ENCODE measurements at places on chromosomes 13 and 19. TPM values are rescaled to one million over a fixed set of nuclear protein-coding genes. Genes with fewer than 3 reads are reported as not detected.

DNA sequence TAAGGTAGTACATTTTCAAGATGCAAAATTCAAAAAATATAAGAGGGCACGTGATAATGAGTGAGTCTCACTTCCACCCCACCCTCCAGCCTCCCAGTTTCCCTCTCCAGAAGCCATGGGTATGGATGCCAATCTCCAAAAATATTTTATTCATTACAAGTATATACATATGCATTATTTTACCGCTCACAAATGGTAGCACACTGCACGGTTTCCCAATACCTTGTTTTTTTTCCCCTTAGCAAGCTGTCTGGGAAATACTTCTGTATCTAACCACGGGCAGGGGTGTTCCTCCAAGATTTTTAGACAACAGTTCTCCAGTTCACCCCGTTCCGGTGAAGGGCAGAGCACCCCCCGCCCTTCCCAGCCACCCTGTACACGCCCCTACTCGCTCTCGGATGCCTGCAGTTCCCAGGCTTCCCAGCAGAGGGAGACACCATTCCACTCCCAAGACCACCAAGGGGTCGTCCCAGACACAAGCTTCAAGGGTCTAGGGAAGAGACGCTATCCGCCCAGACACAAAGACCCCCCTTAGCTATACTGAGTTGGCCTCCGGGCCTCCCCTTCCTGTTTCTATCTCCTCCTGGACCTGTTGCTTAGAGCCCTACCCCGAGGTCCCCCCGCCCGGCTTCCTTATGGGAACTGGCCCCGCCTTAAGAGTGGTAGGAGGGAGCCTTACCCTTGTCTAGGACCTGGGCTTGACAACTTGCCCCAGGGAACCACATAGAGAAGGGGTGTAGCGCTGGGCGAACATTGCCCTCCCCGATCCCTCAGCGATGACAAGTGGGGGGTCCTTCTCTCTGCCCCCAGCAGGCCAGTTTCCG, 1.1 kb upstream of the FXYD3 start:
- no peaks in the 10 kb centered on the region for H3K36me3 ChIP-seq
- peak overlapping the region; percentile 56 for H3K4me3 ChIP-seq
- no peaks in the 10 kb centered on the region for H3K27me3 ChIP-seq
- peak; percentile 61 for DNase-seq
- H3K27ac ChIP-seq = peak overlapping the region; percentile 79
- H3K4me1 ChIP-seq = peaks cover 3% of the 10 kb centered on the region

- H3K4me1 ChIP-seq = peaks cover 3% of the 10 kb centered on the region
- H3K27ac ChIP-seq = no peak overlapping the region
- H3K36me3 ChIP-seq = no peaks in the 10 kb centered on the region
- H3K27me3 ChIP-seq = no peaks in the 10 kb centered on the region
- no peak for DNase-seq
- H3K4me3 ChIP-seq = no peak overlapping the region
Measured at GRCh38 chr19:17780781-17781180, 14.2 kb upstream of the B3GNT3 start.

DNA sequence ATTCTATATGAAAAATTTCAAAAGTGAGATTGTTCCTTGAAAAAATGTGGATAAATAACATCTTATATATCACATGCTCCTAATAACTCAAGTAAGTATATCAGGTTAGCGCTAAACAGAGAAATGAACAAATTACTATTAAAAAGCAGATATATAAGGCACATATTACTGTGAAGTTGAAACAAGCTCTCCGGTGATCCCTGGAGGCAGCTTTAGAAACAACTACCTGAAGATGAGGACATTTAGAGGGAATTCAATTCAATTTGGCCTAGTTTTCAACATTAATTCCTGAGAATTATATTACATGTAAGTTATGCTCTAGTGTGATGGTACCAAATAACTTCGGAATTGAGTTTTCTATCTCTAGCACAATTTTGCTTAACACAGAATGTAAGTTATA, 1373.6 kb upstream of the SPRY2 start:
- no peaks in the 10 kb centered on the region for H3K36me3 ChIP-seq
- no peak for DNase-seq
- H3K27ac ChIP-seq = no peak overlapping the region

GPR108 gene
- 92.1 TPM for total RNA-seq

DNA sequence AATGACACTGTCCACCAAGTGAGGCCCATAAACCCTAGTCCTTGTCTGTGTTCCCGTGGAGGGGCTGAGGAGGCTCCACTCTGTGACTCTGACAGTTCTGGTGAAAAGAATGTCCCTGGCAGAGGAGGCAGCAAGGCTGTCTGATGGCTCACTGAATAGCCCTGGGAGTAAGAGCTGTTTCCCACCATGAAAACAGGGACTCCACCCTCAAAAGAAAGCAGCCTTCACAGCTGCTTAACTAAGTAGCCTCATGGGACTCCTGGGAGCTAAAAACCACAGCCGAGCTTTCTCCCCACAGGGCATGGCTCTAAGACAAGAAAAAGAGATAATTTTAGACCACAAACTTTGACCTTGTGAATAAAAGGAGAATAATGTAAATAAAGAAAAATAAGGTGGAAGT, 135.1 kb upstream of the FRY start:
- no peak overlapping the region for H3K4me3 ChIP-seq
- DNase-seq = no peak
- no peak overlapping the region for H3K27ac ChIP-seq
- no peaks in the 10 kb centered on the region for H3K27me3 ChIP-seq

GRCh38 chr13:21078501-21078900, 17.1 kb upstream of the LATS2 start:
- no peaks in the 10 kb centered on the region for H3K27me3 ChIP-seq
- no peaks in the 10 kb centered on the region for H3K4me1 ChIP-seq
- no peak overlapping the region for H3K4me3 ChIP-seq
- no peak for DNase-seq

TMEM221 gene
- total RNA-seq = not detected

- no peak overlapping the region for H3K4me3 ChIP-seq
- H3K36me3 ChIP-seq = no peaks in the 10 kb centered on the region
- DNase-seq = no peak
- no peaks in the 10 kb centered on the region for H3K27me3 ChIP-seq
- no peak overlapping the region for H3K27ac ChIP-seq
- H3K4me1 ChIP-seq = no peaks in the 10 kb centered on the region
Measured at GRCh38 chr13:19567820-19568534, 6.6 kb upstream of the TPTE2 start.

- H3K4me1 ChIP-seq = no peaks in the 10 kb centered on the region
- H3K27ac ChIP-seq = no peak overlapping the region
- no peaks in the 10 kb centered on the region for H3K27me3 ChIP-seq
- DNase-seq = no peak
- H3K36me3 ChIP-seq = no peaks in the 10 kb centered on the region
Measured at GRCh38 chr13:52737965-52738364, 1.7 kb downstream of the CNMD start.

GRCh38 chr19:53389571-53389970, 5.4 kb upstream of the ZNF765 start:
- no peaks in the 10 kb centered on the region for H3K27me3 ChIP-seq
- H3K36me3 ChIP-seq = no peaks in the 10 kb centered on the region
- H3K27ac ChIP-seq = no peak overlapping the region

LRRC25 gene
- total RNA-seq = 3.9 TPM

- H3K4me1 ChIP-seq = no peaks in the 10 kb centered on the region
- H3K36me3 ChIP-seq = no peaks in the 10 kb centered on the region
- no peaks in the 10 kb centered on the region for H3K27me3 ChIP-seq
- H3K27ac ChIP-seq = no peak overlapping the region
- no peak overlapping the region for H3K4me3 ChIP-seq
Measured at GRCh38 chr13:106981051-106981450, 413.1 kb upstream of the ARGLU1 start.

- H3K27ac ChIP-seq = no peak overlapping the region
- no peaks in the 10 kb centered on the region for H3K27me3 ChIP-seq
- no peaks in the 10 kb centered on the region for H3K4me1 ChIP-seq
- DNase-seq = no peak
Measured at GRCh38 chr13:43166644-43167457, 143.5 kb downstream of the DNAJC15 start.

DNA sequence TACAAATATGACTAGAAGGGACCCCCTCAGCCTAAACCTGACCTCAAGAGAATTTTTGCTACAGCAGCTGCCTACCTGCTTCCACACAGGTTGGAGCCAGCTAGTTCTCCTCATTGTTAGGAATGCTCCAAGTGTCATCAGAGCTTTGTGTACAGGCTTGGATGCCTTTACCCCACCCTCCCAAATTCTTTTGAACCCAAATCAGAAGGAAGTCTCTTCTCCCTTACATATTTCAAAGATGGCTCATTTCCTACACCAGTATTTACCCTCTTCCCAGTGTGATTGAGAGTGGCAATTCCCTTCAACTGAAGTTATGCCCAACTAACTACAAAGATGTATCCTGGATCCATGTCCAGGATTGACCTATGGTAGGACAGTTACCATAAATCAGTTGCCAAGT, 323.2 kb downstream of the OXGR1 start:
- no peak for DNase-seq
- H3K27ac ChIP-seq = no peak overlapping the region
- no peaks in the 10 kb centered on the region for H3K27me3 ChIP-seq
- no peaks in the 10 kb centered on the region for H3K36me3 ChIP-seq
- no peak overlapping the region for H3K4me3 ChIP-seq
